Iris pigment epithelial cell (primary cell): ENCODE measurements at places on chromosomes 7 and 10.

GRCh38 chr10:99770408-99771045 lies 11.9 kb upstream of the ABCC2 start:
- no peak for DNase-seq

DNA sequence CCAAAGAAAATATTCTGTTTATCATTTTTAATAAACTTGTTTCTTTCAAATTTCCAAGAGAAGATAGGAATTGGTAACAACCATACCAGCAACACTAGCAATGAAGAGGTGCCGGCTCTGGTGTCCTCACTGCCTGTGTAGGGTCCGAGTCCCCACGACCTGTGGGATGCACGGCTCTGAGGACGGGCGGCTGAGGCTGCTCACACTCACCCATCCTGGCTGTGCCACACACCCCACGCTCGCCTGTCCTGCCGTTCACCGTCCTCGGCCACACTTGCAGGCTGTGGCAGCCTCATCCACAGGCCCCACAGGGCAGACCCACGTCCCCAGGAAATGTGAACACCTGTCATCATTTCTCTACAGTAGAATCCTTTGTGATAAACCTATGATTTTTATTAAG lies 48.2 kb upstream of the DPYSL4 start:
- no peak for DNase-seq

DNA sequence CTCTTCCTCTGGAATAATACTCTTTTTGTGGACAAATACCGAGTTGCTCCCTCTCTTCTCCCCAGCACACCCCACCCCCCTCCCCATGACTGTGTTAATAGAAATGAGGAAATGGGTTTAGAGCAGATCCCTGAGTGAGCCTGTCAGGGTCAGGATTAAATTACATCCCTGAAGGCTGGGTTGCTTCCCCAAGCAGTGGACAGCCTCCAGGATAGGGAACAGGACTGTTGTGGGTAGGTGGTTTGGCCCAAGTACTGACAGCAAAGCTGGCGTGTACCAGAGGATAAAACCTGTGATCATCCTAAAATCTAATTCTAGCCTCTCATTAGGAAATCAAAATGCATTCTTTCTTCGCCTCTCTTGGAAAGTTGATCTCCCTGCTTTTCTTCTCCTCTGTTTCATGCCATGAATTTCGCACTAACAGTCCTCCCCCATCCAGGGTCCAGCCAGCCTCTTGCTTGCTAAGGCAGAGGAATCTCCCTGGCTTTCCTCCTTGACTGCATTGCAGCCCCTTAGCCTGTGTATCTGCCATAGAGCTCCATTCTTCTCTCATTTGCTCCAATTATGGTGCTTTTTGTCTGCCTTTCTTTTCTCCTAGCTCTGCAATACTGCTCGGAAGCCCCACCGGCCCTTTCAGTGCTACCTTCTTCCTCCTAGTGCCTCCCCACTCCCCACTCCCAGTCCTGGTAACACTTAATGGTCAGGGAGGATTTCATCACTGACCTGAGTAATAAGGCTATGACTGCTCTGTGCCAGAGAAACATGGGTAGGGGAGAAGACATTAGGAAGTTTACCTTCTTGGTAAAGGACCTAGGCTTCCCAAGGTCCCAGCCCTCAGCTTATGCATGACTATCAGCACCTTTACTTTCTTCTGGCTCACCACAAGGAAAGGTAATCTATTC lies 8.4 kb downstream of the LRRC4 start:
- DNase-seq: peak; percentile 79

DNA sequence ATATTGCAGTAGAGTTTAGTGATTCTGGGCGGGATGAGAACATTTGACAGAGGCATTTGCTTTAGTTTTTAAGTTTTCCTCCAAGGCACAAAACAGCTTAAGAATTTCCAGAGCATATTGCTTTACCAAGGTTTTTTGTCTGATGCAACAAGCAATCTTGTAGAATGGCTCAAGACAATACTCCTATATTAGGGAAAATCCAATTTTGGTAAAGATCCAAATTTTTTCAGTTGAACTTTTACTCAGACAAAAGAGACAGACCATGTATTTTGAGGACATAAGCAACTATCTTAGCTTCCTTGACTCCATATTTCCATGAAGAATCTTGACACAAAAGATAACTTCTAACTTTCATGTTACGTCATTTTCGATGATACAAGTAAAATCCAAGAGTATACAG lies 92.3 kb upstream of the NANOS1 start:
- no peak for DNase-seq

- peak; percentile 83 for DNase-seq
These were observed 21.6 kb downstream of the TES start for GRCh38 chr7:116231949-116232348.

DNA sequence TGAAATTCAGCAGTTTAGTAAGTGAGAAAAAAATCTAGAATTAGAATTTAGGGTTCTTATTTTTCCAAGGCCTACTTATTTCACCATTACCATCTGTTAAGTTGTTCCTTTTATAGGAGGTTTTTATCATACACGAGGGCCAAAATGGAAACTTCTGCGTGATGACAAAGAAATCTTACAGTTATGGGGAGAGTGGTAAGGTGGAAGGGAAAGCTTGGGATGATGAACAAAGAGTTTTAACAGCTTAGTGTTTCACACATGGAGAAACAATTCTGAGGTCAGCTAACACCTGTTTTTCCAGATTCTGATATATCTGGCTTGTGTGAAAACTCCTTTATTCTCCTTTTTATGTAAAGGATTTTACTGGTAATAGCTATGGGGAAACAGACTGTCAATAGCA lies 49.8 kb upstream of the SEMA3C start:
- no peak for DNase-seq

DNA sequence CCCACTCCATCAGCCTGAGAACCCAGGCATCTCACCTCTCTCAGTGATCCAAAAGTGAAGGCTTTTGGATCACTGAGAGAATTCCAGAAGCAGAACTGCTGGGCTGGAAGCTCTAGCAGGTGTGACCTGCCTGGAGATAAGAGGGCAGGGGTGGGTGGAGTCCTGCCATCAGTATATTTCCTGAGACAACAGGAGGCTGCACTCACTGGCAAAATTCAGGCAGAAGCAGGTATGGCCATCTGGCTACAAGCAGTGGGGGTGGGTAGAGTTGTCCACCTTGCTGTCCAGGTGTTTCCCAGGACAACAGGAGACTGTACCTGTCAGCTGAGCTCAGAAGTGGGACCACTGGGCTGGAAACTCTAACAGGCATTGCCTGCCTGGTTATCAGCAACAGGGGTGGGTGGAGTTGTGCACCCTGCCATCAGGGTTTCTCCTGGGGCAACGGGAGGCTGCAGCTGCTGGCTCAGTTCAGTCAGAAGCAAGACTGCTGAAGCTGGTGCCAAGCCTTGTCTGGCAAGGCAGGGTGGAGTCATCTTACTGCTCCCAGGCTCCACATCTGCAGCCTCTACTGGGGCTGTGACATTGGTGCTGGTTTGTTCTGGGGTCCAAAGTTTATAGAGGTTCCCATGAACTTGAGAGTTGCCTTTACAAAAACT lies 47.2 kb upstream of the SFTPD start:
- DNase-seq: no peak

GRCh38 chr7:18976715-18977471 lies 140.5 kb downstream of the TWIST1 start:
- DNase-seq: peak; percentile 18

- DNase-seq: peak; percentile 31
These were observed 631 bp upstream of the PRKRIP1 start for GRCh38 chr7:102395592-102395872.

DNA sequence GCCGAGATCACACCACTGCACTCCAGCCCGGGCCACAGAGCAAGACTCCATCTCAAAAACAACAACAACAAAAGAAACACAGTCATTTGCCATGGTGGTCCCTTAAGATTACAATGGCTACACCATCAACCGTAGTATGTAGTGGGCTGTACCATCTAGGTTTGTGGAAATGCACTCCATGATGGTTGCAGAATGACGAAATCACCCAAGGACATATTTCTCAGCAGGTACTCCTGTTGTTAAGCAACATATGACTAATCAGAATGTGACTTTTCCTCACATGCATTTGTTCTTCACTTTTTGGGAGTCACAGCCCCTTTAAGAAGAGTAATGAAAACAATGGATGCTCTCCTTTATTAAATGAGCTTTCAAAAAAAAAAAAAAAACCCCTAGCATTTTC lies 11.0 kb downstream of the SVIL start:
- DNase-seq: peak; percentile 52

DNA sequence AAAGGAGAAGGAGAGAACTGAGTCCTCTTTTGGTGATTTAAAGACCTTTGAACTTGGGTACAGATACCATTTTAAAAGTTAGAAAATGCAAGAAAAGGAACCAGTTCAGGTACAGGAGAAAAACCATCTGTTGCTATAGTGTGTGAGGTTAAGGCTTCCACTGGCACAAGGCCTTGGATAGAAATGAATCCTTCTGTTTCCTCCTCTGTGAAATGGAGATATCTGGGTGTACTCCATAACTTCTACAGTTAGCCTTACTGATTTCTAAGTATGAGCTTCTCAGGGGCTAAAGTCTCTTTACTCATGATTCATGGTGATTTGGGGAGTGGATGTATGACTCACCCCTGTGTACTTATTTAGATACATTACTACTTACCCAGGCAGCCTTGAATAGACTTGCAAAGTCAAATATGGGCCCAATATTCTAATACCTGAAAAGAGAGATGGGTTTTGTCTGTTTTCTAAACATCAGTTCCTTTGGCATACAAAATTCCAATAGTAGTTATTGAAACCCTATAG lies 117.2 kb upstream of the ADO start:
- DNase-seq: peak; percentile 27

GRCh38 chr7:81190997-81191768 lies 272.3 kb upstream of the SEMA3C start:
- DNase-seq: peak; percentile 79

DNA sequence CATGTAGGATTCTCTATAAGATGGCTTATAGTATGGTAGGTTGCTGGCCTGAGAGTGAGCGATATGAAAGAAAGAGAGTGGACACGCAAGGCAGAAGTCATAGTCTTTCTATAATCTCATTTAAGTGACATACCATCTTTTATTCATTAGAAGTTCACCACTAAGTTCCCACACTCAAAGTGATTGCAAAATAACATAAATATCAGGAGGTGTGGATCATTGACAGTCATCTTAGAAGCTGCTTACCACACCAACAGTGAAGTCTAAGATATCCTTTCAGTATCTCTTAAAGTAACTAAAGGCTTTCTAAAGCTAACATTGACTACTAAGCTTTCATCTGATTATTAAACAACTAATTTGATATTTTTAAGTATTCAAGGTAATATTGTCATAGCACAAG lies 36.9 kb upstream of the GNAI1 start:
- DNase-seq: peak; percentile 62

DNA sequence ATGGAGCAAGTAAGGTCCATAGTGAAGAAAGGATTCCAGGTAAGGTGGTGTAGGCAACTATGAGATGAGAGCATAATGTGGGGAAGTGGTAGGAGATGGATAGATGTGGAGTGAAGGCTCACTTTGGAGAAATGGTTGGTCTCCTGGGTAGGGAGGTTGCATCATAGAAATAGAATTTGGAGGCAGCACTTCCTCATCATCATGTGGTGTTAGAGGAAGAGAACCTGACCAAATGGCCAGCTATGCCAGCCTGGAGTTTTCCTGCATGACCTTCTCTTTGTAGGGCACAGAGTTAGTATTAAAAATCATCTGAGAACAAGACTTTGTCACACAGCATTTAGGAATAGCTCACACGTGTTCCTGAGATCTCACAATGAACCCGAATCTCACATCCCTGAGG lies 126.7 kb upstream of the CXCL12 start:
- no peak for DNase-seq
